ENCODE measurements at places on chromosomes 4 and X.
A peak's percentile ranks its signal among the peaks of the same experiment; 100 is the strongest.

GRCh38 chrX:141405853-141406492 is 163.7 kb upstream of the SPANXC start:
- DNase-seq = no peak

- no peak for DNase-seq
Observed at GRCh38 chr4:184755278-184755677, 21.4 kb upstream of the CENPU start.

DNA sequence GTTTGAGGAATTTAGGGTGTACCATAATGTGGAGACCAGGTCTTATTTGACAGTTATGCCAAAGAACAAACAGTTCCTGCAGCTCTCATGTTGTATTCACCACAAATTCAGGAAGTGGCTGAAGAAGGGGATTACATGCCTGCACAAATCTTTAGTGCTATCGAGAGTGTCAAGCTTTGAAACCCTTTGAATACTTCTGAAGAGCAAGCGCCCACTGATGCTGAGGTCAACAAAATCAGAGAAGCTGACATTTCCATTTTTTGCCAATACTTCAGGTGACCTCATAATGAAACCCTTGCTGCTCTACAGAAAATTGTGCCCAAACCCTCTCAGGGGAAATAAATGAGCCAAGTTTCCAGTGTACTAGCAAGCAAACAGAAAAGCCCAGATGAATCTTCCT is 28.4 kb downstream of the PAK3 start:
- DNase-seq = no peak

- no peak for DNase-seq
Observed at GRCh38 chrX:17370191-17370590, 4.8 kb upstream of the NHS start.

GRCh38 chr4:87962398-87963146 is 12.9 kb upstream of the SPP1 start:
- no peak for DNase-seq

DNA sequence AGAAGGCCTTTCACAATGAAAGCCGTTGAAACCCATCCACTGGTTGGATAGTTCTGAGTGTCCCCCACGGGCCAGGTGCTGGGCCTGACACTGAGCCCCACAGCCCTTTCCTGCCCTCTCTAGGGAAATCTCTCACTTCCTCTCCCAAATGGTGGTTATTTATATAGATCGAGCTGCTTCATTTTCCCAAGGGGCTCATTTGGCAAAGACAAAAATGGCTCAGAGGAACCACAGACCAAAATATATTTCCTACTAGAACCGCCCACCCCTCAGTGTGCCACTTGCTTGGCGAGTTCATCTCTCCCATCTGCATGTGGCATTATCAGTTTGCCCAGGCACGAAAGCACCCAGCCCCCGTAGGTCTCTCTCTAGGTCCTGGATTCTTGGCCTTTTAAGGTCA is 53.3 kb upstream of the STIM2 start:
- DNase-seq = peak; percentile 23

DNA sequence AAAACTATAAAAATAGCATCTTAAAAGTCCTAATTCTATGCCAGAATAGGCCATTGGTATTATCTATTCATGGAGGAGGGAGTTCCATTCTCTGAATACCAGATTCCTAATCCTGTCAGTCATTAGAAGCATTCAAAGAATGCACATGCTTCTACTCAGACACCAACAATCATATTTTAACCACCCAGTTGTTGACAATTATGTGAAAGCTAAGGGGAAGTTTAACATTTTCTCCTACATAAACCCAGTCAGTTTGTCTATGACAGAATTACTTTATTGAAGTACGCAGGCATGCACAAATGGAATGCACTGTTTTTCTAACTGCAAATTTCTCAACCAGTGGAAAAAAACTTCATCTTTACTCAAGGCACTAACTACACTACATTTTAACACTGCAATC is 69.6 kb upstream of the MTNR1A start:
- DNase-seq = no peak

DNA sequence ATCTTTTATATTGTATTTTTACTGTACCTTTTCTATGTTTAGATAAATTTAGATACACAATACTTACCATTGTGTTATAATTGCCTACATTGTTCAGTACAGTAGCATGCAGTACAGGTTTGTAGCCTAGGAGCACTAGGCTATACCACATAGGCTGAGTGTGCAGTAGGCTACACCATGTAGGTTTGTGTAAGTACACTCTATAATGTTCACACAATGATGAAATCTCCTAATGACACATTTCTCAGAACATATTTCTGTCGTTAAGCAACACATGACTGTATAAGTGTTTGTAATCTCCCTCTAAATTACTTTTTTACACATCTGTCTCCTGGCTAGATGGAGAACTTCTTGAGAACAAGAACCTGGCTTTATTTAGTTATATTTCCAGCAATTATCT is 40.3 kb downstream of the UCHL1 start:
- no peak for DNase-seq

- no peak for DNase-seq
Observed at GRCh38 chrX:101764538-101764937, 104.9 kb upstream of the ARMCX2 start.

DNA sequence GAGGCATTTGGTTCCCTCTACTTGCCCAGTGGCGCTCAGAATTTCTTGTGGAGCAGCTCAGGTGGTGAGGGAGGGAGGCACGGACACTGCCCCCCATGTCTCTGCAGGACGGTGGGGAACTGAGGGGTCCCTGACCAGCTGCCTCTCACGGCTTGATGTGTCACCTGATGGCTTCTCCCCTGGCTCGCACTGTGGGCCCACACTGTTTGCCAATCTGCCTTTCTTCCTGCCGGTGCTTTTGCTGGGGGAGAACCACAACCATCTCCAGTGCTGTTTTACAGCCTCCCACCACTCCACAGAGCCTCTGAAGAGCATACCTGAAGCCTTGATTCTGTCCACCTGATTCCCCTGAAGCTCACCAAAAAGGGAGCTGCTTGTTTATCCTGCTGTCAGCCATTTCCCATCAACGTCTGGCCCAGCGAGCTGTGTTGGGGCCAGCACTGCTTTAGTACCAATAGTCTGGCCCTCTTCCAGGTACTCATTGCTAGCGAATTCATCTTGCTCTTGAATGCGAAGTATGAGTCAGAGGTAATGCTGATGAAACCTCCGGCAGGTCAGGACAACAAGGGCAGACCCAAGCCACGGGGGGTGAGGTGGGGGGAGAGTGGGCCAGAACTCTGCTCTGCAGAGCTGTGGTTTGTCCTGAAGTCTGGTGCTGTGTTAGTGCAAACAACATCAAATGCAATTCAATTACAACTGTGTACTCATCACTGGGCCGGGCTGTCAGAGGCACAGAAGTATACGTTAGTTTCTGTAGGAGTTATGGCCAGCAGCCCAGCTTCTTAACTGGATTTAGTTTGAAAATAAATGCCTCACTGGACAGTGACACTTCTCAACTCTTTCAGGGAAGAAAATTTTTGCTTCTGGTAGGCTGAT is 208.3 kb upstream of the JADE1 start:
- peak; percentile 30 for DNase-seq

DNA sequence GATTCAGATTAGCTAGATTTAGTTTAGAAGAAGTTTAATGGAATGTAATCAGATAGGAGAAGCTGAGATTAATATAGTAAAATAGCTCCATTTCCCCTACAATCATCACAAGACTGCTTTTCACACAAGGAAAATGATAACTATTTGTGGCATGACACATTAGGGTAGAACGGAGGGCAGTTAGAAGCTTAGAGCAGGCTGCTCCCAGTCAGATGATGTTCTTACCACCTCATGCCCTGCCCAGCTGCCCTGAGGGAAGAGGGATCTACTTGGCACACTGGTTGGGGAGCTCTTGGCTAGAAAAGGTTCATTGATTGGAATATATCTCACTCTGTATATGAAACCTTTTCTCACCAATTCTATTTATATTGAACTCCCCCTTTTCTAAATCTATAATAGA is 180.7 kb upstream of the IL15 start:
- no peak for DNase-seq

DNA sequence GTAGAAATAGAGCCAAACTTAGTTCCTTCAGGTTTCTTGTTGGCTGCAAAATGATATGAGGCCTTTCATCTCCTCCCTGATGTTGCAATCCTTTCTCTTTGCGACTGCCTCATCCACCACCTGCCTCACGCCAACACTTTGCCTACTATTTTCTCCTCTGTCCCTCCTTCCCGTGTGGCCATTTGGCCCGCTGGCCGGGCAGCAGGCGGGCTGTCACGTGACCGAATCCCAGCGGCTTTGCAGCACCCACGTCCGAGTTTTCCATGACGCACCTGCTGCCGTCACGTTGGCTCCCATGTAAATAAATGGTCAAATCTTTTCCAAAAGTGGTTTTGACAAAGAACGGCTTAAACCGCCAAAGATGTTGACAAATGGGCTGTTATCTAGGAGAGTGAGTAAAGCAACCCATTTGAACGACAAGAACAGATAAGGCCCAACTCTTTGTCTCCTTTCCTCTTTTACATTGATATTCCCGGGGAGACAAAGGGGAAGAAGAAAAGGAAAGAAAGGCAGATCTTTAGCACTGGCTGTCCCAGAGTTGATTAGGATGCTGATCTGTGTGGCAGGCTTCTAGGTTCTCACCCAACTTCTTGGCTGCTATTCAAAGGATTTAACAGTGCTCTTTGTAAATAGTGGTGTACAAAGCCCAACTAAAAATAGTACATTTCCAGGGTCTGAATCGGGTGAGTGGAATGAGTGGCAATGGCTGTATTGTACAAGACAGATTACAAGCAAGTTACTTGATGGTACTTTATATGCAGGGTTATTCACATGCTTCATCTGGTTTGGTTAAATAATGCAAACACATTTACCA is 174.2 kb upstream of the JADE1 start:
- DNase-seq = no peak

GRCh38 chr4:41369680-41370079 is 113.0 kb downstream of the UCHL1 start:
- no peak for DNase-seq

- no peak for DNase-seq
Observed at GRCh38 chr4:138958519-138958918, 57.1 kb upstream of the NOCT start.

GRCh38 chr4:8666581-8666980 is 74.0 kb downstream of the CPZ start:
- no peak for DNase-seq

- no peak for DNase-seq
Observed at GRCh38 chr4:106116025-106116424, 200.0 kb downstream of the TBCK start.

GRCh38 chr4:184313702-184314659 is 96.3 kb upstream of the ENPP6 start:
- DNase-seq = no peak

GRCh38 chrX:130566028-130566683 is 164.4 kb downstream of the RBMX2 start:
- DNase-seq = no peak

- DNase-seq = no peak
Observed at GRCh38 chr4:153651116-153651515, 33.0 kb upstream of the TLR2 start.

- DNase-seq = no peak
Observed at GRCh38 chrX:84340968-84341367, 153.0 kb upstream of the RPS6KA6 start.

GRCh38 chr4:89528526-89529133 is 221.0 kb upstream of the GPRIN3 start:
- DNase-seq = no peak

DNA sequence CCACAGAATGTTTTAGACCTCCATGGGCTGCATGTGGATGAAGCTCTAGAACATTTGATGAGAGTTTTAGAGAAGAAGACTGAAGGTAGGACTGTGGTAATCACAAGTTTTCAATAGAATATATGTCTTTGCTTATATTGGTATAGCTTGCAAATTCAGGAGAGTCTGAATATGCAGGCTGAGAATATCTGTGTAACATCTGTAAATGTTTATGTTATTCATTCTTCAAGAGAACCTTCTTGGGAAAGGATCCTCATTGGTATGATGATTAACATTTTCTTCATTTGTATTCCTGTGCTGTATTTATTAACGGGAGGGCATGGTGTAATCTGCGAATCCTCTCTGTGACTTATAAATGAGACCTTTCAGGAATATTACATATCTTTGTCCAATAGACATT is 52.1 kb upstream of the RHOH start:
- no peak for DNase-seq

GRCh38 chrX:13654116-13654515 is 1.2 kb downstream of the TCEANC start:
- no peak for DNase-seq

DNA sequence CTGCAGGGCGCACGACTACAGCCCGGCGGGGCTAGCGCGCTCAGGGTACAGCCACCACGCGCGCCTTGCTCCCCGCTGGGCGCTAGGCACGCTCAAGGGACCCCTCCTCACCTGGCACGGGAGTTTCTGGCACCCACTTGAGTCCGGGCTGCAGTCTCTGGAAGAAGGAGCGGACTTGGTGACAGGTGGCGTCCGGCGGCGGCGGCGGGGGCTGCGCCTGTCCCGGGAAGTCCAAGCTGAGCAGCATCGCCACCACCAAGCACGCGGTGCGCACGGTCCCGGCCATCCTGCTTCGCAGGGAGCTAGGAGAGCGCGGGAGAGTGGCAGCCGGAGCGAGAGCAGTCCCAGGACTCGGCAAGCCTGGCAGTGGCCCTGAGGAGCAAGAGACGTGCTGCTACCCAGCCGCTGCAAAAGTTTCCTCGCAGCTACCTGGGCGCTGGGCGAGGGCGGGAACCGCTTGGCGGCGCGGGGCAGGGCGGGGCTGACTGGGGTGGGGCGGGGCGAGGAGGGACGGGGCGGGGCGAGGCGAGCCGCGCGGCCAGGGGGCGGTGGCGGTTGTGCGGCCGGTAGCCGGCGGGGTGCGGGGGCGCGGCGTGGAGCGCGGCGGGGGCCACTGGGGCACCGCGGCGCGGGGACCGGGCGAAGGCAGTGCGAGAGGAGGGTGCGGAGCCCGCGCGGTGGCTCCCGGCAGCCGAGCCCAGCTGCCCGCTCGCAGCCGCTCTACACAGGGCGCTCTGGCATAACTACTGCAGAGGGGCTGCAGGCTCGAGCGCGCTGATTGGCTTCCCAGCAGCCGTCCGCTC is at the start of gene GPC3:
GPC3 (minus strand) TSS at position 431 of the 803 bp plus-strand sequence.
- peak; percentile 1 for DNase-seq

DNA sequence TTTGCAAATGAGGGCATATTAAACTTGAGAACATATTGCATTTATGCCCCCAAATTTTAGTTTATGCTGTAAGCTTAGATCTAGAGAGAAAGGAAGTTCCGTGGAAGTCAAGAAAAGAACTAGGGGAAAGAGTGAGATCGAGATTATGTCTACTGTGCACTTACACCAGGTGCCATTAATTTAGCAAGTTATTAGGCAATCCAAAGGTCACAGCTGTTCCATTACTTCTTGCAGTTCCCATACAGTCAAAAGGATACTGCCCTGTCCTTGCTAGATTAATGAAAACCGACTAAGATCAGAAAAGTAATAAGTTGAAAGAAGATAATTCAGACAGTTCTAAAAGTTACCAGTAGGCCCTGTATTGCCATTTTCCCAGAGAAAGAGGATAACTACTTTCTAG is 49.3 kb upstream of the SLC7A11 start:
- DNase-seq = no peak
